ENCODE measurements at places on chromosomes 11 and 22. TPM values are rescaled to one million over a fixed set of nuclear protein-coding genes. Genes with fewer than 3 reads are reported as not detected.

The STK33 gene
- 2.9 TPM for total RNA-seq

The ABCC8 gene
- not detected for total RNA-seq

The TMPRSS6 gene
- not detected for total RNA-seq

DNA sequence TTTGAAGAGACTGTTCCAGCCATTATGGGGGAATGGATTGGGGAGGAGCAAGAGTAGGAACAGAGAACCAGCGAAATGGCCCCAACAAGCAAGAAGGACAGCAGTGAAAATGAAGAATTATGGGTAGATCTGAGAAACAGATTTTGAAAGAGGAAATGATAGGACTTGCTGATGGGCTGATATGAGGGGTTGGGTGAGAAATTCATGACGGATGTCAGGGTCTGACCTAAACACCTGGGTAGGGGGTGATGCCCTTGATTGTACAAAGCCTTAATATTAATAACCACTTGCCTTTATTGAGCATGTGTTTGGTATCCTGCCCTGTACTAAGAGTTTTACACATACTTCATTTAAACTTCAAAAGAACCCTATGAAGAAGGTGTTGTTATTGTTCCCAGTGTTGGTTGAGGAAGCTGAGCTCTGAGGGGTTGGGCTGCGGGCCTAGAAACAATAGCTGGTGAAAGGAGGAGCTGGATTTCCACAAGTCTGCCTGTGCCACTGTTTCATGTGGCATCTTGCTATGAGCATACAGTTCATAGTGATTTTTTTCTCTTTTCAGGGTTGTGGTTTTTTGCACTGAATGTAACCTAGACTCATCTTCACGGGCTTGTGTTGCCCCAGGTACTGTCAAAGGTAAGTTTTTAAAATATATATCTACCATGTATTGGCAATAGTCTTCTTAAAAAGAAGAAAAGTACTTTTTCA, 61.1 kb upstream of the TNRC6B start:
- DNase-seq, result no peak

GRCh38 chr11:93236741-93237675, 39.2 kb upstream of the SLC36A4 start:
- DNase-seq, result peak; percentile 38

The OR51A2 gene
- total RNA-seq, result not detected

DNA sequence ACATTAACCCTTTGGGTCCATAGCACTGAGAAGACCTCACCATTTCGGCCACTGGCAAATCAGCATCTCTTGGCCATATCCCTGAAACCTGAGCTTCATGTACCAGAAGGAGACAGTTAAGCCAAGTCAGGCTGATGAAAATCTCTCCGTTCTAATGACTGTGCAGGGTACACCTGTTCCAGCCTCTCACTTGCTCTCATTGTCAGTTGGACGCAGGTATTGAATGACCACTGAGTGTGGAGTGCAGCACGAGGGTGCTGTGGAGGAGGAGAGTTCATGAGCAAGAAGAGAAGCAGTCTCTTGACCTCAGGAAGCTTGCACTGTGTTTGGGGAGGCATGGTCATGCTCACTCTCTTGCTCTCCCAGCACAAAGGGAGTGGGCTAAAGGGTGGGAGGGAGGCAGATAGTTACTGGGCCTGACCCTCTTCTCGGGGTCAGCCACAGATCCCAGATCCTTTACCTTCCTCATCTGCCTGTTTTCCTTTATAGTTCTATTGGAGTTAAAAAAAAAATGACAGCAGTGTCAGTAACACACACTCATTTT, 65.2 kb downstream of the ZBTB16 start:
- DNase-seq, result no peak

DNA sequence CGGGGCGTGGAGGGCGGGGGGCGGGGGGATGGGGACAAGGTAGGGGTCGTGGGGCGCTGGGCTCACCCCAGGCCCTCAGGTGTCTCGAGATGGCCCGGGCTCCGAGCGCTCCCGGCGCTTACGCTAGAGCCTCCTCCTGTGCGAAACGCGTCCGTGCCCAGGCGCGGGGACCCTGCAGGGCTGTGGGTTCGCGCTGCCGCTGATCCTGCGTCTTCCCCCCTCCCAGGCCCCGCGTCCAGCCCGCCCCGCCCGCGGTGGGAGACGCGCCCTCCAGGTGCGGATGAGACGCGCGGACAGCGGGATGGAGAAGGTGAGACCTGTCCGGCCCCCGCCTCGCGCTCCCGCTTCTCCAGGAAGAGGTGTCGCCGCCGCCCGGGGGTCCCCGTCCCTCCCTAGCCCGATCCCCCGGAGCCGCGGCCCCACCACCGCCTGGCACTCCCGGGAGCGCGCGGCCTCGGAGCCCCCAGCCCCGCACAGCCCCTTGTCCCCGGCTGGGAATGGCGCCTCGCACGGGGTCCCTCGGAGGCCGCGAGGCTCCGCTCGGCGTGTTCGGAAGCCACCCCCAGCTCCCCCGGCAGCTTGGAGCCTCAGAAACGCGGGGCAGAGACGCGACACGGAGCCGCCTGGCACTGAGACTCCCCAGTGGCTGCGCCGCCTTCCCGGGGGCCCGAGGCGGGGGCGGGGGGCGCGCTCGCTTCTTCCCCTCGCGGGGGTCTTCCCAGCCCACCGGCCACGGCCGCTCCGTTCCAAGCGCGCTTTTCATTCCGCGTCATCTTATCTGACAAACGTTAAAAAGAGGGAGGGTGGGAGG, 27.6 kb upstream of the TOLLIP start:
- DNase-seq, result no peak

The TLCD5 gene
- total RNA-seq, result 7.4 TPM

All from fibroblast of villous mesenchyme (primary cell).